Activated CD4-positive, alpha-beta memory T cell treated with anti-CD3 and anti-CD28 coated beads, Interleukin-2, amount 10 ng/mL, durations not matched to agents 7 days and 5 days (primary cell): ENCODE measurements at places on chromosomes 6 and 20.

GRCh38 chr6:41204156-41204555, 3.2 kb upstream of the TREML2 start:
- no peak overlapping the region for H3K27ac ChIP-seq
- peaks cover 48% of the 10 kb centered on the region for H3K4me1 ChIP-seq
- no peak for DNase-seq
- no peak overlapping the region for H3K4me3 ChIP-seq
- H3K27me3 ChIP-seq = no peaks in the 10 kb centered on the region

- H3K4me3 ChIP-seq = no peak overlapping the region
- H3K4me1 ChIP-seq = no peaks in the 10 kb centered on the region
- H3K36me3 ChIP-seq = no peaks in the 10 kb centered on the region
- no peak overlapping the region for H3K27ac ChIP-seq
- no peak for DNase-seq
These were observed 1306.8 kb upstream of the ADGRB3 start for GRCh38 chr6:67328269-67328668.

DNA sequence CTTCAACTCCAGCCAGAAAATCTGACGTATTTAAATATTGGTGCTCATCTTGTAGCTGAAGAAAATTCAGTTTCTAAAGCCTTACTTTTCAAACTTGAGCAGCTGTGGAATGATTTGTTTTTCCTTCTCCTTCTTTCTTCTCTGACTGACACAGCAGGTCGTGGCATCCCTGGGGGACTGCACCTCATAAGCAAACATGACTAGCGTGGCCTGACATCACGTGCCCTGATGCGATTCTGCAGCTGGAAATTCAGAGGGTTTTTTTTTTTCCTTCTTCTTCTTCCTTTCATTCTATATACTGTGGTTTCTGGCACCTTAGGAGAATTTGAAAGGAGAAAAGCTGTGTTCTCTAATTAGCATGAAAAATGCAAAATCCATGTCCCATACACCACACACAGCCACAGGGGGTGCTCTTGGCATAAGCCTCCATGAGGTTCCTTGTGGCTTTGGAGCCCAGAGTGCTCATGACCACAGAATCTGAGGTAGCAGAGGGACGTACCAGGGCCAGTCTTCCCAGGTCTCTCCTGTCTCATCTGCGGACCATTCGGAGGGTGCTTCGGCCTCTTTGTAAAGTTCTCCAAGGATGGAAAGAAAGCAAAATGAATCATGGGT, 258.5 kb upstream of the CDH4 start:
- DNase-seq = no peak
- H3K4me3 ChIP-seq = no peak overlapping the region
- H3K4me1 ChIP-seq = no peaks in the 10 kb centered on the region
- no peaks in the 10 kb centered on the region for H3K36me3 ChIP-seq
- no peaks in the 10 kb centered on the region for H3K27me3 ChIP-seq

DNA sequence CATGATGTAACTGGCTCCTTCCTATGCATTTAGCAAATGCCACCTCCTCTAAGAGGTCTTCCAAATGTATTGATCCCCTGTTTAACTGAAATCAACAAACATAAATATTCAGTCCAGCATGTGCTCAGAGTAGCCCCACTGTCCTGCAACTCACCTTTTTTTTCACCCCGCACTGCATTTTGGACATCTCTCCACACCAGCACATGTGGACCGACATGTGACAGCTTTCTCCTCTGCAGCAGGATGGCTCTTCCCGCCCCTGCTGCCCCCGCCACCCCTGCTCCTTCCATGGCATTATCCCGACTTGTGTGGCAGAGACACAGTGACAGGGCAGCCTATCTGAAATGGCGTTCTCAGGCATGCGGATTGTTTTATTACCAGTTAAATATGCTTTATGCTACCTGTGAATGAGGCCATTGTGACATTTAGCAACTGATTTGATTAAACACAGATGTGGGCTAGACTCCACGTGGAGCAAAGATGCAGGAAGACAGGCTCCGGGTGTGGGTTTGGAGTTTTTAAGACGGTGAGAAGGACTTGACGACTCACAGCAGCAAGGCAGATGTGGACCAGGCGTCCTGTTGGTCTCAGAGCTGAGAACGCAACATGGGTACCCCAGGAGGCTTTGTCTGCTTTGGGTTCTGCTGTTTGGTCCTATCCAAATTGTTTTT, 161.2 kb downstream of the EYA2 start:
- H3K4me3 ChIP-seq = no peak overlapping the region
- no peaks in the 10 kb centered on the region for H3K4me1 ChIP-seq
- no peak for DNase-seq
- H3K36me3 ChIP-seq = no peaks in the 10 kb centered on the region

DNA sequence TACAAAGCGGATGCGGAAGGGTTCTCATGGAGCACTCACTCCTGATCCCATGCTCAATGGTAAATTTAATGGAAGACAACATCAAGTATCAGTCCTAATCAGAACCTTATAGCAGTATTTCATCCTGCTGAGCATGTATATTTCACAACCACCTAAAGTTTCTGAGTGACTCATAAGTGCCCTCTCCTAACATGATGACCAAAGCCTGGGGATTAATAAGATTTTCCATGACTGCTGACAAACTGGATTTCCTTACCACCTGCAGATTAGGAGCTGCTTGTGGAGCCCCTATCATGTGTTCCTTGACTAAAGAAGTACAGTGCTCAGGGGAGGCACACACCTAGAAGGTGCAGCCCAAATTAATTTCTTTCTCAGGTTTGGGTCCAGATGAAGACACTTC, 112.8 kb downstream of the INSM1 start:
- H3K27ac ChIP-seq = no peak overlapping the region
- no peak for DNase-seq
- H3K4me3 ChIP-seq = no peak overlapping the region
- no peaks in the 10 kb centered on the region for H3K4me1 ChIP-seq

- no peaks in the 10 kb centered on the region for H3K4me1 ChIP-seq
- no peak overlapping the region for H3K27ac ChIP-seq
- peaks cover 22% of the 10 kb centered on the region for H3K27me3 ChIP-seq
- no peaks in the 10 kb centered on the region for H3K36me3 ChIP-seq
These were observed 157.3 kb upstream of the ATXN1 start for GRCh38 chr6:16918586-16918985.

GRCh38 chr6:118755941-118756646, 104.7 kb upstream of the CEP85L start:
- H3K27ac ChIP-seq = no peak overlapping the region
- H3K4me1 ChIP-seq = peaks cover 3% of the 10 kb centered on the region
- no peaks in the 10 kb centered on the region for H3K36me3 ChIP-seq
- peaks cover 8% of the 10 kb centered on the region for H3K27me3 ChIP-seq
- DNase-seq = no peak

DNA sequence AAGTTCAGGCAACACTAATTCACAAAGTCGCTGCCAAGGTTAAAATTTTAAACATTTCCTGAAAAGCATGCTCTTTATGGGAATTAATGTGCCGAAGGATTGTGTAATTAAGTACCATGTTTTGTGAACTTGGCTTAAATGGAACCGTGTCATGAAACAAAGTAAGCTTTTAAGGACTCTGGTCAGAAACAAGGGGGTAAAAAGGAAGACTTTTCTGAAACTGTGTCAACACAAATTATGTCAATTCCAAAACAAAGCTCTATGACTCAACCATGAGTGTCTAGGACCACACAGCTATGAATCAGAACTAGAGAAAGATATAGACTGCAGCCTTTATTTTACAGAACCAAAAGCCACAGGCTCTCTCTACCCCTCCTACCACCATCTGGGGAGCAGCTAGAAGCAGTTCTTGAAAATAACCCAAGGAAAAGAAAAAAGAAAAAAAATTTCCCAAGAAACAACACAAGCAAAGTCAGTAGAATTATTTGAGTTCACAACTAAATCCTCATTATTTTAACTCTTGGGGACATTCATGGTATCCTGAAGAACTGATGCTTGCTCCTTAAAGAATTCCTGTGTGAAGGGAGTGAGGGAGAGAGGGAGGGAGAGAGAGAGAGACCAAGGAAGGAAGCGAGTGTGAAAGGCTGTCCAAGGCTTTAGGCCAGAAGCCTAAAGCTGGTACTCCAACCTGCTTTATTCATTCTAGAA, 81.9 kb downstream of the ZMYND8 start:
- H3K4me3 ChIP-seq = no peak overlapping the region
- H3K4me1 ChIP-seq = peaks cover 38% of the 10 kb centered on the region
- H3K36me3 ChIP-seq = peaks cover 42% of the 10 kb centered on the region
- no peaks in the 10 kb centered on the region for H3K27me3 ChIP-seq

- DNase-seq = no peak
- no peak overlapping the region for H3K27ac ChIP-seq
- H3K4me3 ChIP-seq = no peak overlapping the region
- no peaks in the 10 kb centered on the region for H3K36me3 ChIP-seq
- H3K4me1 ChIP-seq = peaks cover 54% of the 10 kb centered on the region
These were observed 51.8 kb downstream of the TSHZ2 start for GRCh38 chr20:53023732-53024520.
